Anterior cingulate cortex (tissue), 58 donors: ENCODE measurements at places on chromosomes 3 and 15.

- DNase-seq = no peak
Measured at GRCh38 chr15:43434446-43434845, 58.5 kb downstream of the TP53BP1 start.

- no peak for DNase-seq
Measured at GRCh38 chr3:107846279-107846852, 244.5 kb downstream of the CD47 start.

GRCh38 chr3:2934541-2934940, 175.6 kb downstream of the IL5RA start:
- DNase-seq = no peak

DNA sequence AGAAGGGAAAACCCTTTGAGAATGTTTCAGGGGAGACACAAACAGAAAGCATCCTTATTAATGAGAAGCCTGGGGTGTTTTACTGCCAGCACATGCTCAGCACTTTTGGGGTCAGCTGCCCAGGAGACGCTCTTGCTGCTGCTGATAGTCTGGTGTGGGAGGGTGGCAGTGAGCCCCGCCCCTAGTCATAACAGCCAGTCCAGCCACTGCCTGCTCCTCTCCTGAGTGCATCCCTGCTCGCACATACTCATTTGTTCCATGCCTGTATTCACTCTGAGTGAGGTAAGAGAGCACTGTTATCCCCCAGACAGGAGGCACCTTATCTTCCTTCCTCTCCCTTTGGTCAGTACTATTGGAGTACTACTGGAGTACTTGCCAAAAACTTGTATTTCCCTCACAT, 101.3 kb downstream of the ETFA start:
- no peak for DNase-seq

- DNase-seq = no peak
Measured at GRCh38 chr3:54817628-54818027, 110.2 kb downstream of the LRTM1 start.

DNA sequence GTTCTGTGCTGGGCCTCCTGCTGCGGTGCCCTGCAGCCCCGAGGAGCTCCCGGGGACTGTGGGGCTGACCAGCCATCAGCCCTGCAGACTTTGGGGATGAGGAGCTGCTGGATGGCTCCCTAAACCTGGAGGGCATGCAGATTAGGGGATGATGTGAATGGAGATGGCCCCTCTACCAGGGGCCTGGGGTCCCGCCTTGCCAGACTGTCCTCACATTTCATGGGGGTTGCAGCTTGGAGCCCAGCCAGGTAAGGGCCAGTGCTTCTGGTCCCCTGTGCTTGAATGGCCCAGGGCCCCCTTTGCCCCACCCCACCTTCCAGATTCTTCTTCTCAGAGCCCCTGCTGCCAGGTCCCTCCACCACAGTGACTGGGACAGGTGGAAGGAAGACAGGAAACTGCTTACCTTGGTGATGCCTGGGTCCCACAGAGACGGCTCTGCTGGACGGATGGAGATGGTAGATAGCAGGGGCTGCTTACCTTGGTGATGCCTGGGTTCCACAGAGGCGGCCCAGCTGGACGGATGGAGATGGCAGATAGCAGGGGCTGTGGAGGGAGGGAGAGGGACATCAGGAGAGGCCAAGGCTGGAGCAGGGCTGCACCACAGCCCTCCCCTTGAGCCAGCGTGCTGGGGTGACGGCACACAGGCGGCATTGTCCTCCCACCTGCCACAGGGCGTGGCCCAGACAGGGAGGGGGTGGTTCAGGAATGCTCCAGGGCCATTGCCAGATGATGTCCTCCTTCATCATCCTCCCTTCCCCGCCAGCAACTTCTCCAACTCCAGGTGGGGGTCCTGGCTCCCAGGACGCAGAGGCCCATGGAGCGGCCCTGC, at the start of gene SPTBN5:
SPTBN5 (minus strand) TSS at position 632 of the 829 bp plus-strand sequence; CDS start at position 76, 556 bp downstream.
- no peak for DNase-seq

- no peak for DNase-seq
Measured at GRCh38 chr3:149603126-149604074, 54.4 kb downstream of the WWTR1 start.

DNA sequence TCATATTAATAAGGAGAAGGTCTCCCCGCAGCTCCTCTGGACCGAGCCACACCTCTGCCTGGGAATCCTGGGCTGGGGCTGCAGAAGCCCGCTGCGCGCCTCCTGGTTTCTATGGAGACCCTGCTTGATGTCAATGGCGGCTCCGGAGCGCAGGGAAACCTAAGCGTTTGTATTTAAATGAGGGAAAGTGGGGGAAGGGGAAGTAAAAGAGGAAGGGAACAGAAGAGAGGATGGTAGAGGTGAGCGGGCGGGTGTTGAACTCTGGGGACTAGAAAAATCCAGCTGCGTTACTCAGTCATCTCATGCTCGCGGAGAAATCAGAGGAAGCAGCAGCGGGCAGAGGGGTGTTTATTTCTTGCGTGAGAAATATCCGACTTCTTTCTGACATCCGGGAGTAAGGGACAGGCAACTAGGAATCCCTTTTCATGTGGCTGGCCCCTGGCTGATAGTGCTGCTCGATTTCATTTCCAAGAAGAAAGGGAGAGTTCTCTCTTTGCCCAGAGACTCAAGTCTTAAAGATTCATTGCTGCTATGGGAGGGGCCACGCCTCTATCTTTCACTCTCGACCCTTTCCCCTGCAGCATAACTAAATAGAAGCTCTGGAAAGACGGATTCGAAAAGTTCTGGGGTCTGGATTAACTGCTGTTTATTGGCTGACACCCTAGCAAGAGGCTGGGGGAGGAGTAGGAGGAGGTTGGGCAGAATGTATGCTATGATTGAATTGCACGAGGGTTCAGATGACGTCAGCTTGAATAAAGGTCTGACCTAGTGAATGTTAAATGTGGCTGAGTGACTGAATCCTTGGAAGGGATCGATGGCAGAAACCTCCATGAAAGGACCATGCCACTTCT, 110.5 kb upstream of the GAP43 start:
- no peak for DNase-seq

- no peak for DNase-seq
Measured at GRCh38 chr3:191889756-191890155, 428.8 kb downstream of the PYDC2 start.

DNA sequence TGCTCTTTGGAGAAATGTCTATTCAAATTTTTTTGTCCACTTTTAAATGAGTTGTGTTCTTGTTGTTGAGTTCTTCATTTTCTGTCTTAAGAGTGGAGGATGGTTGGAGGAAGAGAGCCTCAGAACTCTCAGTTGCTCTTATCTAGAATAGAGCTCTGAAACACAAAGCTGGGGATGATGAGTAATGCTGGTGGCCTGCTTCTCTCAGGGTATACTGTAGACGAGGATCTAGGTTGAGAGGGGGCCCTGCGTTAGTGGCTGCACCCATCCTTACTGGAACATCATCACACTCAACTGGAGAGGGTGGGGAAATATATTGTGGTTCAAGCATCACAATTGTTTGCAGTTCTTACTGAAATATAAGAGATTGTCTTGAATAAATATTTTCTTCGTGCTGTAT, 1.8 kb downstream of the SPTSSB start:
- no peak for DNase-seq

DNA sequence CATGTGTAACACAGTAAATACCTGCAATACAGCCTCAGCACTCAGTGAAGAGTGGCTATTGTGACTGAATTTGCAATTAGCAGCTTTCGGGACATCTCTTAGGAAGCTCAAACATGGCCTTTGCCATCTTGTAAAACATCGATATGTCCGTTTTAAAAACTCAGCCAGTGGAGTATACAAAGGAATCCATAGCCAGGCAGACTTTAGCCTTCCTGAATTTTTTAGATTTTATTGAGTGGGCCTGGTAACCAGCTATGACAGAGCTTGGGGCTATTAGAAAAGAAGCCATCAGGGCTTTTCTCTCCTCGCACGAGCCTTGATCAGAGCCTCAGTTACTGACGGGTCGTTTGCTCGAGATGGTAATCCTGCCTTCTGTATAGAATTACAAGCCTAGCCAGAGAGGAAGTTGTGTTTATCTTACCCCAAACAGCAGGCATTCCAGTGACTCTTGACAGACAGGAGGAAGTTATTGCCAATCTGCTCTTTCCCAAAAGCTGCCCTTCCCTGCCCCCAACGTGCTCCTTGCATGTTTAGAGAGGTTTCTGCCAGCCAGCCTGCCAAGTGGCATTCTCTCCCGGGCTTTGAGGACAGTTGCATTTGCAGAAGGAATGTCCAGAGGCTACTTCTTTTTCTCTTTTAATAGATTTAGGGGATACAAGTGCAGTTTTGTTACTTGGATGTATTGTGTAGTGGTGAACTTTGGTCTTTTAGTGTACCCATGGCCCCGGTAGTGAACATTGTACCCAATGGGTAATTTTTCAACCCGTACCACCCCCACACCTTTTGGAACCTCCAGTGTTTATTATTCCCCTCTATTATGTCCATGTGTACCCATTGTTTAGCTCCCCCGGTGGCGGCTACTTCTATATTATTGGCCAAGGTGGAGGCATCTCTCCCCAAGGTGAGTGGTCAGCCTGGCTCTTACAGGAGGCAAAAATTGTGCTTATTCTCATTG, 40.6 kb downstream of the ITPR1 start:
- DNase-seq = no peak

GRCh38 chr15:31031471-31032067, 40.1 kb upstream of the MTMR10 start:
- DNase-seq = no peak

- no peak for DNase-seq
Measured at GRCh38 chr15:58951388-58952007, 18.0 kb upstream of the SLTM start.

- DNase-seq = no peak
Measured at GRCh38 chr3:4218456-4219226, 84.5 kb upstream of the SETMAR start.

DNA sequence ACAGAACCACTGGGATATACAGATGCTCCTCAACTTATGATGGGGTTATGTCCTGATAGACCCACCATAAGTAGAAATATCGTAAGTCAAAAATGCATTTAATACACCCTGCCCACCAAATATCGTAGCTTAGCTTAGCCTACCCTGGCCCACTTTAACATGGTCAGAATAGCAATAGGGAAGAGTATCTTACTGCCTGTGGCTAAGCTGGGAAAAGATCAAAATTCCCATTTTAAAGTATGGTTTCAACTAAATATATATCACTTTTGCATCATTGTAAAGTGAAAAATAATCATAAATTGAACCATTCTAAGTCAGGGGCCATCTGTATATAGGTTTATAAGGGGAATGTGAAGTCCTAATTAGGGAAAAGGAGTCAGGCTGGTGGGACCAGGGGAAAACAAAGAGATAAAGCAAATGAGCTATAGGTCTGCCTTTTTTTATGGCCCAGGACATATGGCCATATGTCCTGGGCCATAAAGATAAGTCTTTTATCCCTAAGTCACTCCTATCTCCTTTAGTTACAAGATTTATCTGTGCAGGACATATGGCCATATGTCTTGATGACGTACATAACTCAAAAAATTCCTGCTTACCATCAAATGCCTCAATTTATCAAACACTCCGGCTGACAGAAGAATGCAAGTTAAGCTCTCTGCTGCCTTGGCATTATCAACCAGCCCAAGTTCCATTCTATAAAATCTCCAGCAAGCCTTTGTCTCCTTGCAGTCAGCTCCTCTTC, 11.2 kb downstream of the RTP3 start:
- no peak for DNase-seq
